ENCODE measurements at places on chromosomes 4 and X. TPM values are rescaled to one million over a fixed set of nuclear protein-coding genes. Genes with fewer than 3 reads are reported as not detected.

The C1GALT1C1 gene
- total RNA-seq = 44.8 TPM

The F9 gene
- under 0.01 TPM for total RNA-seq

The LDB2 gene
- 5.1 TPM for total RNA-seq

The GATA1 gene
- not detected for total RNA-seq

The ARHGAP24 gene
- 59.9 TPM for total RNA-seq

The HERC6 gene
- total RNA-seq = 2.9 TPM

The ACOT9 gene
- total RNA-seq = 52.2 TPM

The MAP9 gene
- 8.5 TPM for total RNA-seq

The CSAG1 gene
- total RNA-seq = not detected

The ERCC6L gene
- total RNA-seq = 9.8 TPM

The SPANXB1 gene
- not detected for total RNA-seq

The SULT1E1 gene
- total RNA-seq = 0.37 TPM

The CT55 gene
- not detected for total RNA-seq

The GC gene
- total RNA-seq = not detected

The CENPVL3 gene
- total RNA-seq = not detected

The ADH4 gene
- not detected for total RNA-seq

The TCEAL5 gene
- under 0.01 TPM for total RNA-seq

The ZXDA gene
- total RNA-seq = 4.7 TPM

The AFP gene
- total RNA-seq = not detected

The SCLT1 gene
- total RNA-seq = 14.0 TPM

The PPEF2 gene
- not detected for total RNA-seq

The PAGE1 gene
- not detected for total RNA-seq

The WNK3 gene
- total RNA-seq = 0.20 TPM

The S100P gene
- not detected for total RNA-seq

The SLC10A4 gene
- total RNA-seq = 0.37 TPM

The TRMT44 gene
- 17.6 TPM for total RNA-seq

The NPY1R gene
- not detected for total RNA-seq

The FAM114A1 gene
- 266 TPM for total RNA-seq

The IGSF1 gene
- under 0.01 TPM for total RNA-seq

The TRIM61 gene
- total RNA-seq = 1.2 TPM

The TMEM144 gene
- 6.6 TPM for total RNA-seq

The SHOX gene
- not detected for total RNA-seq

The INPP4B gene
- total RNA-seq = 4.4 TPM

The MPP1 gene
- 18.0 TPM for total RNA-seq

The YIPF7 gene
- not detected for total RNA-seq

The AREG gene
- 4.7 TPM for total RNA-seq

The MAGEE2 gene
- not detected for total RNA-seq

The CBR4 gene
- total RNA-seq = 16.8 TPM

The SPANXN3 gene
- total RNA-seq = not detected
